ENCODE measurements at places on chromosomes 16 and 17. TPM values are rescaled to one million over a fixed set of nuclear protein-coding genes. Genes with fewer than 3 reads are reported as not detected.

The RUNDC3A gene
- 1.6 TPM for total RNA-seq

The ZPBP2 gene
- total RNA-seq, result not detected

The PDILT gene
- total RNA-seq, result not detected

The FXR2 gene
- 22.6 TPM for total RNA-seq

The CDH16 gene
- not detected for total RNA-seq

The RTN4RL1 gene
- total RNA-seq, result 1.6 TPM

The CEP20 gene
- total RNA-seq, result 16.7 TPM

The FBXL16 gene
- total RNA-seq, result 0.54 TPM

The HASPIN gene
- 1.9 TPM for total RNA-seq

The PHOSPHO1 gene
- under 0.01 TPM for total RNA-seq

The SDR42E2 gene
- 0.27 TPM for total RNA-seq

The PRR15L gene
- total RNA-seq, result not detected

The HBQ1 gene
- total RNA-seq, result 3.8 TPM

The NPIPA3 gene
- total RNA-seq, result 0.27 TPM

The CCL16 gene
- total RNA-seq, result not detected

The QRICH2 gene
- total RNA-seq, result 3.0 TPM

The CAPNS2 gene
- total RNA-seq, result 0.81 TPM

The GLIS2 gene
- total RNA-seq, result under 0.01 TPM

The TEX19 gene
- not detected for total RNA-seq

The LRRC37A gene
- total RNA-seq, result 15.3 TPM

The MRPL45 gene
- total RNA-seq, result 39.6 TPM

The CCL17 gene
- not detected for total RNA-seq

The CDRT15 gene
- total RNA-seq, result not detected

The PRSS22 gene
- total RNA-seq, result not detected

The MYOCD gene
- total RNA-seq, result under 0.01 TPM

The GPR142 gene
- 1.3 TPM for total RNA-seq

The PIPOX gene
- total RNA-seq, result 9.7 TPM

The KRT37 gene
- total RNA-seq, result not detected

The MARVELD3 gene
- total RNA-seq, result under 0.01 TPM

The KCNH4 gene
- 0.27 TPM for total RNA-seq

The SCARF1 gene
- 60.3 TPM for total RNA-seq

The GPRC5C gene
- 3.8 TPM for total RNA-seq

The TSNAXIP1 gene
- 0.54 TPM for total RNA-seq

The MMP15 gene
- 3.0 TPM for total RNA-seq

The OTOP3 gene
- total RNA-seq, result not detected

The TP53TG3C gene
- total RNA-seq, result not detected

The TNK1 gene
- 4.3 TPM for total RNA-seq

The PRAC1 gene
- total RNA-seq, result not detected

The SUPT4H1 gene
- total RNA-seq, result 67.3 TPM

The KRTAP2-2 gene
- total RNA-seq, result not detected

The CES4A gene
- 8.1 TPM for total RNA-seq

Data from hematopoietic multipotent progenitor cell (in vitro differentiated cells).